ENCODE measurements at places on chromosomes 5 and 9.

- DNase-seq, result no peak
Measured at GRCh38 chr5:43658509-43658908, 55.5 kb downstream of the NNT start.

DNA sequence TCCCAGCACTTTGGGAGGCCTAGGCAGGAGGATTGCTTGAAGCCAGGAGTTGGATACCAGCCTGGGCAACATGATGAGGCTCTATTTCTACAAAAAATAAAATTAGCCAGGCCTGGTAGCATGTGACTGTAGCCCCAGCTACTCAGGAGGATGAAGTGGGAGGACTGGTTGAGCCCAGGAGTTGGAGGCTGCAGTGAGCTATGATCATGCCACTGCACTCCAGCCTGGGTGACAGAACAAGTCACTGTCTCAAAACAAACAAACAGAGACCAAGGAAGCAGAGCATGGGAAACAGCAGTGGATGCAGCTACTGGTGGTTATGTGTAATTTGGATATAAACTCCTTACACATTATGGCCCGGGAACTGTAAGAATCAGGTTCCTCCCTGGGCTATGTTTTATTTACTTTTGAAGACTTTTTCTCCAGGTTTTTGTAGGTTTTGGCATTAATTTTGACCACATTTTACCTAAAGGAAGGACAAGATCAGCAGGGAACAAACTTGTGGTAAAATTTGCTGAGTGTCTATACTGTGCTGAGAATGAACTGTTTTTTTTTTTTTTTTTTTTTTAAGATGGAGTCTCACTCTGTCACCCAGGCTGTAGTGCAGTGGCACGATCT, 8.3 kb downstream of the KIF2A start:
- DNase-seq, result no peak

GRCh38 chr9:32171339-32171738, 213.1 kb upstream of the ACO1 start:
- no peak for DNase-seq

- peak; percentile 88 for DNase-seq
Measured at GRCh38 chr5:137888863-137889759, at the start of gene PKD2L2. Gene PKD2L2 (plus strand): TSS chr5:137889457. CDS start chr5:137889492, 35 bp downstream.
